ENCODE measurements at places on chromosomes 4 and X. TPM values are rescaled to one million over a fixed set of nuclear protein-coding genes. Genes with fewer than 3 reads are reported as not detected.

DNA sequence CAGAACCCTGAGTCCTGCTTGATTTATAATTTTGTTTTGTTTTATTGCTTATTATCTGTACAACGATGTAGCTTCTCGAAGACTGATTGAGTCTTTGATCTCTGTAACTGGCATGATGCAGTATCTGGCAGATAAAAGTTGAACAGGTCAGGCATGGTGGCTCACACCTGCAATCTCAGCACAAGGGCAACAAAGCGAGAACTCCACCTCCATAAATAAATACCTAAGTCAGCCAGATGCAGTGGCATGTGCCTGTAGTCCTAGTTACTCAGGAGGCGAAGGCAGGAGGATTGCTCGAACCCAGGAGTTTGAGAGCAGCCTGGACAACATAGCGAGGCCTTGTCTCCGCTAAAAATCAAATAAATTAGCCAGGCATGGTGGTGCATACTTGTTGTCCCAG lies 15.7 kb upstream of the WDR19 start:
- no peak for DNase-seq

Gene SPON2
- total RNA-seq = 7.0 TPM

DNA sequence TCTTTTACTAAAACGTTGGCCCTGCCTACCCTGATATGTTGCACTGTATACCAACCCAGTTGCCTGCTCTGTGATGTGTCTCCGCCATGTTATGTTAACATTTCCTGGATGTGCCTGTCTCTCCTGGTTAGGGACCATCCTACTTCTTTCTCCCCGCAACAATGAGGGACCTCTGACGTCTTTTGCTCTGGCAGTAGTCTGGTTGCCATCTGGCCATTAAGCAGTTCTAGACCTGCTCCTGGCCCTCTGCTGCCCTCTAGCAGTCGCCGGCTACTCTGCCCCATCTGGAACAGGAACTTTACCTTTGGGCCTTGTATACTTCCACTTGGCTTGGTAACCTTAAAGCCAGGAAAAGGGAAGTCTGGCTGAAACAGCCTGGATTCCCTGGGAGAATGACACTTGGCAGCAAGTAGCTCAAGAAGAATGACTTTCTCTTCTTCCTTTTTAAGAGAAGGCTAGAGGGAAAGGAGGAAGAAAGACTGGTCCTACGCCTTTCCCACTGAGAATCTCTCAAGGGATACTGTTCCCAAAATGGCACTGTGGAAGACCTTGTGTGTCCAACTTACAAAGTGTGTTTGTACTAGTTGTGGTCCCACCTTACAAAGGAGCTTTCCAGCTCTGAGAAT lies 63.5 kb downstream of the GPC3 start:
- peak; percentile 42 for DNase-seq

GRCh38 chr4:70508801-70509200 lies 9.6 kb upstream of the AMTN start:
- DNase-seq = no peak

Gene GSX2
- total RNA-seq = not detected

- DNase-seq = no peak
Observed at GRCh38 chr4:179836179-179837075, 2394.2 kb upstream of the AGA start.

Gene TCEAL7
- not detected for total RNA-seq

- DNase-seq = no peak
Observed at GRCh38 chrX:106278951-106279350, 110.8 kb downstream of the PWWP3B start.

DNA sequence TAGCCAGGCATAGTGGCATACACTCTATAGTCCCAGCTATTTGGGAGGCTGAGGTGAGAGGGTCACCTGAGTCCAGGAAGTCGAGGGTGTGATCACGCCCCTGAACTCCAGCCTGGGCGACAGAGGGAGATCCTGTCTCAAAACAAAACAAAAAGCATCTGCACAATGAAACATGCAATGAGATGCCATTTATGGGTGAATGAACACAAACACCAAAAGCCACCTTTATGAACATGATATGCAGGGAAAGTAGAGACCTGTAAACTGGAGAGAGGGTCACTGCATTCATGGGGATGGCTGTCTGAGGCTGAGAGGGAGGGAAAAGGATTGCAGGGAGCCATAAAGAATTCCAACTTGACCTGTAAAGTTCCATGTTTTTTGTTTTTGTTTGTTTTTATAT lies 70.7 kb downstream of the EVC start:
- no peak for DNase-seq

Gene GRPR
- total RNA-seq = not detected

GRCh38 chr4:187416216-187416615 lies 579.4 kb upstream of the ZFP42 start:
- no peak for DNase-seq

GRCh38 chr4:181137351-181137750 lies 1105.9 kb upstream of the TENM3 start:
- no peak for DNase-seq

DNA sequence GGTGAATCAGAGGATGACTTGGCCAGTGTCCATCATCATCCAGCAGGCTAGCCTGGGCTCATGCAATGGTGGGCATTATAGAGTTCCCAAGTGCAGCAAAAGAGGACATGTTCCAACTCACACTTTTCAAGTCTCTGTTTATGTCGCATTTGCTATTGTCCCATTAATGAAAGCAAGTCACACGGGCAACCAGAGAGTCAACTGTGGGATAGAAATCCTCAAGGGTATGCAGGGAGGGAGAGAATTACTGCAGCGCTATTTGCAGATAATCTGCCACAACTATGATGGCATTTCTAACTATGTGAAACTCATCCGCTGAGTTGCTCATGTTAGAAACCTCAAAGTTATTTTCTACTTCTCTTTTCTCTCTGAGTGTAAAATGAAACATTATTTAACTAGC lies 78.5 kb upstream of the TAB3 start:
- no peak for DNase-seq

Gene LRPAP1
- total RNA-seq = 49.7 TPM

DNA sequence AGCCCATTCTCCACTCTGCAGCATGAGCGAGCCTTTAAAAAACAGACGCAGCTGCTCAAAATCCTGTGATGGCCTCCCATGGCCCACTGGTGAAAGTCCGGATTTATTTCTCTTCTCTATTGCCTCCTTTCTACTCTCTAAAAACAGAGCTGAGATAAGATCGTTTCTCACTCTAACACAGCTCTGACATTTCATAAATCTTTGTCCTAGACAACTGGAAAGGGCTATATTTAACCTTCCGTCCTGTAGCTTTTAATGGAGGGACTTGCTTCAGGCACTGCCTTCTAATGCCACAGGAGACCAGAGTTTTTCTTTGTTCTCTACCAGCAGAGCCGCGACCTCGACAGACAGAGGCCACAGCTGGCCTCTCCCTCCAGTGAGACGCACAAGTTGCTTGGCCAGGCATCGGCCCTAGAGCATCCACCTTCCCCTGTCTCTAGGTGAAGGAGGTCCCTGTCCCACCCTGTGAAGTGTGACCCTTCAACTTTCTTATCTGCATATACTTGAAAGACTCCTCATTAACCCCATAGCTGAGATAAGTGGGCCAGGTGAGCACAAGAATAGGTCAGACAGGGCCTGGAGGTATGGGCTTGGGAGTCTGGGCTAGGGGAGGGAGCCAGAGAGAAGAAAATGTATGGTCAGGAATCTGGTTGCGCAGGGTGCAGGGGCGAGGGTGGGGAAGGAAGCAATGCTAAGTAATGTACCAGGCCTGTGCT lies 50.0 kb downstream of the RTL5 start:
- DNase-seq = no peak

GRCh38 chr4:180947425-180947824 lies 1295.8 kb upstream of the TENM3 start:
- DNase-seq = no peak

Gene CHRDL1
- not detected for total RNA-seq

DNA sequence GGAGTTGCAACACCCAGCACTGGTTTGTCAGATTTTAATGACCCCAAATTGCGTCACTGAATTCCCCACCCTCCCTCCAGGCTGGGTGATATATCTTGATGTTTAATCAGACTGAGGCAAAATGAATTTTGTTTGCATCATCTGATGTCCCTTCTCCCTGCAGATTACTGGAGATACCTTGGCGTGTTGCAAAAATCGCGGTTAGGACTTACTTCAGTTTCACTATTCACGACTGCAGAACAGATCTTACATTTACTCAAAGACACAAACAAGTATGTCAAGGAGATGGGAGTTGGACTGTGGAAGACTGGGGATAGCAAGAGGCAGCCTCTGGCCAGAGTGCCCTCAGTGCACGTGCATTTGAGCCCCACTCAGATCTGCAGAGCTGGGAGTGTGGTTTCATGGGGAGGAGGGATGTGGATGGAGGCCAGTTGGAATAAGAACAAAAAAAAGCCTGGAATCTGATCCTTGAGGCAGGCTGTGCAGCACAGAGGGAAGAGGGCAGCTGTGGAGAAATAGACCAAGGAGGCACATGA lies 92.2 kb upstream of the MTM1 start:
- no peak for DNase-seq

Gene TRIM60
- total RNA-seq = not detected

- no peak for DNase-seq
Observed at GRCh38 chrX:53768451-53768850, 81.9 kb upstream of the HUWE1 start.

GRCh38 chr4:8329859-8330761 lies 60.6 kb downstream of the HTRA3 start:
- no peak for DNase-seq

DNA sequence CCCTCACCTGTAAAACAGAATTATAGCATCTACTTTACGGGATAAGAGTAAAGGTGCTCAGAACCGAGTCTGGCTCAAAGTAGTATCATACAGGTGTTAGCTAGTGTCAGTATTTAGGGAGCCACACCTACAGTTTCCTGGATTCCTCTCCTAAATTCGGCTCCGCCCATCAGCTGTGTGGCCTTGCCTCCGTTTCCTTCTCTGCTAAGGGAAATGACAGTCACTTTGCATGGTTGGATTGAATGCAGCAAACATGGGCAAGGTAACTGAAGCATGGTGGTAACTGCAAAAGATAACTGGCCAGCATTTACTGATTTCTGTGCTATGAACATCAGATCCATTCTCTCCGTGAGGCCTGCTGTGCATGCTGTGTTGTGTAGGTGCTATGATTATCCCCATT lies 2.8 kb downstream of the PPP1R3F start:
- DNase-seq = no peak

- no peak for DNase-seq
Observed at GRCh38 chr4:52714597-52715254, 36.5 kb downstream of the ERVMER34-1 start.

GRCh38 chr4:170529748-170530722 lies 440.3 kb upstream of the AADAT start:
- no peak for DNase-seq

- DNase-seq = no peak
Observed at GRCh38 chrX:118596390-118596789, 100.8 kb downstream of the DOCK11 start.

DNA sequence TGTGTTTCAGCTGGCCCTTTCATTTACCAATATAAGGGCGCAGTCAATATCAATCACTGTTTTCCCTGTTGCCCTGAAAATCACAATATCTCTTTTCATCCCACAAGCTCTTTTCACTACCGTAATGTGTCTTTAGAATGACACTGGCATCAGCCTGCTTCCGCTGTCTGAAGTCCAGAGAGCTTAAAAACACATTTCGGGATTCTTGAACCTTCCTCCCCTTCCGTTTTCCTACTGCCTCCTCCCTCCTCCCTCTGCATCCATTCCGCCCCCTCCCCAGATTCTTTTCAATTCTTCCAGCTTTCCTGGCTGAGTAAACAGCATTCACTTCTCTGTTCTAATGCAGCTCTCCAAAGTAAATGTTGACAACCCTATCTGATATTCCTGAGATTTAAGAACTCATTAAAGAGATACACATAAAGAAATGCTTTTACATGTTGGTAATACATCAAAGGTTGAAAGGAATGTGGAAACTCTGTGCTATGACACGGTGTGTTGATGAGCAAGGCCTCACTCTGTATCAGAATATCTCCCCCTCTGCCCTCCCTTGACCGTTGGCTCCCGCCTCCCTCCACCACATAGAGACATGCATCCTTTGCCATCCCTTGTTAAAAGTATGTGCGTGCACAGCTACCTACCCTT lies 83.5 kb upstream of the SPRY1 start:
- no peak for DNase-seq

GRCh38 chr4:156774422-156774821 lies 197.2 kb downstream of the PDGFC start:
- no peak for DNase-seq

DNA sequence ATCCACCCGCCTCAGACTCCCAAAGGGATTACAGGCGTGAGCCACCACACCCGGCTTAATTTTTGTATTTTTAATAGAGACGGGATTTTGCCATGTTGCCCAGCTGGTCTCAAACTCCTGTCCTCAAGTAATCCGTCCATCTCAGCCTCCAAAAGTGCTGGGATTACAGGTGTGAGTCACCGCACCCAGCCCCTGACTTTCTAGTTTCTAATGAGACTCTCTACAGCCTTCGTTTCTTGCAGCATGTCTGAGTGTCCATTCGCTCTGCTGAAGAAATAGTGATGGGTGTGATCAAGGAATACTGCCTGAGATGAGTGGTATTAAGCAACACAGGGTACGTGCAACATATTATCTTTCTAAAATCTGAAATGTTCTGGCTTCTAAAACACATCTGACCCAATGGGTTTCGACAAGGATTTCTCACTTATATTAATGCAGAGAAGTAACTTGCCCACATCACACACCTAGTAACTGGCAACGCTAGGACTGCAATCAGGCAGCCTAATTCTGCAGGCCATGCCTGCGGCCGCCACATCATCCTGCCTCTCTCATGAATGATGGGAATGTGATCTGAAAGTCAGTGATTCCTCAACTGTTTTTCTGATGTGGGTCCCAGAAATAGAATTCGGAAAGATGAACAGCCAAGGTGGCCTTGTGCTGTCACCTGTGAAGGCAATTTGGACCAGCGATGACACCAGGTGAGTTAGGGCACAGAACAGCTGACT lies 74.3 kb downstream of the RBM47 start:
- DNase-seq = no peak

DNA sequence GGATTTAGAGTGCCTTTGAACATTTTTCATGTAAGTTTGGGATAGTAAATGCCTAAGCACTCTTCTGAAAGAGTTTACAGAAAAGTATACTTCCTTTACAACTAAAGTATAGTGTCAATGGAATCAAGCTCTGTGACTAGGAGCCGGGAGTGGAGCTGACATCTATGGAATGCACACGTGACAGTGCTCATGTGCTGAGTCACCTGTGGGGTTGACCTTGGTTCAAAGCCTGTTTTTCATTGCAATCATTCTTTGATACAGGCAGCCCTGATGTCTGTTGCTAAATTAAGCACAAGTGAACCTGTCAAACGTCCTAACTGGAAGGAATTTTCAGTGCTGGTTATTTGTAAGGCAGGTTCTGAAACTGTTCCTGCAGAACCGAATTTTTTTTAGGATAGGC lies 82.5 kb downstream of the GPAT3 start:
- DNase-seq = no peak

Gene SATL1
- not detected for total RNA-seq

Gene DMP1
- total RNA-seq = not detected

GRCh38 chr4:138003248-138003647 lies 238.9 kb downstream of the SLC7A11 start:
- no peak for DNase-seq

- DNase-seq = no peak
Observed at GRCh38 chrX:109619771-109620170, 5.2 kb downstream of the KCNE5 start.

Data from activated T-cell treated with anti-CD3 and anti-CD28 coated beads, Interleukin-2, amount 50 U/mL, for 72 hours (primary cell).